ENCODE measurements at places on chromosomes 16 and 17.

- DNase-seq: no peak
Measured at GRCh38 chr17:72507370-72507769, 386.6 kb downstream of the SOX9 start.

DNA sequence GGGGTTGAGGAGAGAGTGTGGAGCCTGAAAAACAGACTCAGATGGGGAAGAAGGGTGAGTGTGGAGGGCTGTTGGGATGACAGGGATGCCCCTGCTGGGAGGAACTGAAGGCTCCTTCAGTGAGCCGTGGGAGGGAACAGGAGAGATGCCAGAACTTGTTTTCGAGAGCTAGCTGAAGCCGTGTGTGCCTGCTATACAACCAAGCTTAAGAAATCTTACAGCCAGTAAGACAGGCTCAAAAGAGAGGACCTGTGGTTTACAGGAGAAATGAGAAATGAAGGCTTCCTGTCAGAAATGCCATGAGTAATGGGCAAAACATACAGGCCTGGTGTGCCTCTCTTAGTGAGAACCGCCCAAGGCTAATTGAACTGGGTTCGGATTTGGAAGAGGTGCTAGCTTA is 99.6 kb downstream of the SPACA3 start:
- DNase-seq: no peak

DNA sequence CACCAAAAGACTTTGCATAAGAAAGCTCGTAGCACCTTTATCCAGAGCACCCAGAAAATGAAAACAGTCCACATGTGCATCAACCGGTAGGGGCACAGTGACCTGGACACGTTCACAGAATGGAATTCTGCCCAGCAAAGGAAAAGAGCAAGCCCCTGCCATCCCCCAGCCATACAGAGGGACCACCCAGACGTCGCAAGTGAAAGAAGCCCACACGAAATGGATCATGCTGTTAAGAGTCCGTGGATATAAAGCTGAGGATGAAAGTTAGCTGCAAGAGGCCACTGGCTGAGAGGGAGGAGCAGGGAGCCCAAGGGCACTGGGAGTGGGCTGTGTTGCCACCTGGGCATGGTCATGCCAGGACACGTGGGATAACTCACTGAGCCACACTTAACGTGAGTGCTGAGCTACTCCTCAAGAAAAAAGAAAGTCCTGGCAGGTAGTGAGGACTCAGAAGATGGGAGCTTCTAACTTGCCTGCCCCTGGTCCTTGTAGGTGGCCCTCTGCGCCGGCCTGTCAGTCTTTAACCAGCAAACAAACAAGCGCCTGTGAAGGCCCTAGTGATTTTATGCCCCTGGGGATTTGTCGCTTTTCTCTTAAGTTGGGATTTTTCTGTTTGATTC is 190.7 kb downstream of the C16orf95 start:
- DNase-seq: no peak

- DNase-seq: peak; percentile 68
Measured at GRCh38 chr17:16419074-16419928, 3.9 kb downstream of the TRPV2 start.

- no peak for DNase-seq
Measured at GRCh38 chr16:68420366-68420942, 27.9 kb downstream of the SMPD3 start.

DNA sequence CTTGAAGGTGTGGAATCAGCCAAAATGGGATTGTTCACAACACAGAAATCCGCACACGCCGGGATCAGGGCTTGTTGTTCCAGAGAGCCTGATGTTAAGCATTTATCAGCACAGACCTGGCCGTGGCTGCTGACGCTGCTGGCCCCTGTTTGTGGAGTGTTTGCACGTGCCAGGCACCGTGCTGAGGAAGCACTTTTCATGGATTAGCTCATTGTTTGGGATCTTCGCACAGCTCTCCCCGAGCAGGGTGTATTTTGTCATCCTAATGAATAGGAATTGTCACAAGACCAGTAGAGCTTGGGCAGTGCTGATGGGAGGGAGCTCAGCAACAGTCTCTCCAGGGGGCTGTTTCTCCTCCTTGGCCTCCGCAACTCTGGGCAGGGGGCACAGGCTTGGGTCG is 160.4 kb upstream of the PLCG2 start:
- DNase-seq: no peak

DNA sequence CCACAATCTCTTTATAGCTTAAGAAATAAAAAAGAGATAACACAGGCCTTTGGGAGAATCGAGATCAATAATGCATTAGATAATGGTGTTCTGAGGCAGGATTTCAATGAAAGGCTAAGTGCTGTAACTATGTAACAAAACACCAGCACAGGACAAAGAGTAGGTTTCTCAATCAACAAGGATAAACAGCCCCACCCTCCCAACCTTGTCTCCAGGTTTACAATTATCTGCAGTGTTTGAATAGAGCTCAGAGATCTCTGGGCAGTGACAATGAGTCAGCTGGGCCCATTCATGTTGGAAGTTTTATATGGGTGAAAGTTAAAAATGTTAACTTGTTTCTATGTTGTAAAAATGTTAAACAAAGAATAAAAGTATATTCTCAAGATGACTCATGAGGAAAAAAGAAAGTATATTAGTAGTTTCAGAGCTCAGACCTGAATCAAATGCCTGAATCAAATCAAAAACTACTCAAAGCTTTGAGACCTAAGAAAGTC is 17.0 kb upstream of the KRT20 start:
- DNase-seq: no peak

GRCh38 chr17:28371245-28372202 is at the start of gene SARM1:
TSS of gene SARM1 (plus strand) at chr17:28371694. CDS start at chr17:28372033, 339 bp downstream.
- DNase-seq: peak; percentile 80

DNA sequence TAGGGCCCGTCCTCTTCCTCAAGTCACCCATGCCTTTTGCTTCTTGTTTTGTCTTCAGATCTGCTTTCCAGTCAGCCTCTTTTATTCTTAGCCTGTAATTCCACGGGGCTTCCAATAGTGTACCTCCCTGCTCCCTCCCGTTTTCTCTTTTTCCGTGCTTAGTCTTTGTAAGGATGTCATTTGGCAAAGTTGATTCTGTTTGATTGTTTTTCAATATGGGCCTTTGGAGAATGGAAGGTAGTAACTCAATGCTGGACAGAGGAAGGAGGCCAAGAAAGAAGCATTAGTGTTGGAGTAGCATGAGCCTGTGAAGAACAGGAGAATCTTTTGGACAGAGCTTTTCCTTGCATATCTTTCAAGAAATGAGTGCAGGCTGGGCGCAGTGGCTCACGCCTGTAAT is 6.5 kb downstream of the WWP2 start:
- DNase-seq: no peak

DNA sequence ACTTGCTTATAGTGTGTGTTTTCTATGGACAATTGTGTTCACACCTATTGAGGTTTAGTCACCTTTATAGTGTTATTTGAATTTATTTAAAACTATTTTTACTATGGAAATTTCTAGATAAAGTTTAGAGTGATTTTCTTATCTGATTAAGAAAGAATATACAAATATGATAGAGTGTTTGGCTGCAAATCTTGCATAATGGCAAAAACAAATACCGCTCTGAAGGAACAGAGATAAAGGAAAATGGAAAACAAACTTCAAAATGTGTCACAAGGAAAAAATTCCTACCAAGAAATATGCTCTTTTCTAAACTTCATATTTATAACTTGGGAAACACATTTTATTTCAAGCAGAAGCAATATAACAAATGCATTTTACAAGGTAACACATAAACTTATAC is 423.1 kb downstream of the TOX3 start:
- no peak for DNase-seq

GRCh38 chr16:86955136-86955855 is 361.9 kb downstream of the C16orf95 start:
- no peak for DNase-seq

GRCh38 chr17:40068917-40069750 is 6.4 kb downstream of the THRA start:
- DNase-seq: peak; percentile 85

- no peak for DNase-seq
Measured at GRCh38 chr17:81517009-81517338, 4.4 kb upstream of the ACTG1 start.

GRCh38 chr17:3643889-3644349 is 7.4 kb downstream of the CTNS start:
- DNase-seq: no peak

- DNase-seq: no peak
Measured at GRCh38 chr16:22728167-22728836, 85.7 kb upstream of the HS3ST2 start.

- DNase-seq: no peak
Measured at GRCh38 chr17:909642-910323, 69.8 kb downstream of the NXN start.

- DNase-seq: no peak
Measured at GRCh38 chr16:7709186-7709585, 376.5 kb downstream of the RBFOX1 start.
